ENCODE measurements at places on chromosomes 2 and 18. TPM values are rescaled to one million over a fixed set of nuclear protein-coding genes. Genes with fewer than 3 reads are reported as not detected.

The C18orf54 gene
- total RNA-seq, result 5.2 TPM

The CYS1 gene
- total RNA-seq, result under 0.01 TPM

The MCM6 gene
- 11.1 TPM for total RNA-seq

The VRK2 gene
- 20.9 TPM for total RNA-seq

- no peak for DNase-seq
These were observed 616 bp upstream of the SP5 start for GRCh38 chr2:170714381-170715061.

DNA sequence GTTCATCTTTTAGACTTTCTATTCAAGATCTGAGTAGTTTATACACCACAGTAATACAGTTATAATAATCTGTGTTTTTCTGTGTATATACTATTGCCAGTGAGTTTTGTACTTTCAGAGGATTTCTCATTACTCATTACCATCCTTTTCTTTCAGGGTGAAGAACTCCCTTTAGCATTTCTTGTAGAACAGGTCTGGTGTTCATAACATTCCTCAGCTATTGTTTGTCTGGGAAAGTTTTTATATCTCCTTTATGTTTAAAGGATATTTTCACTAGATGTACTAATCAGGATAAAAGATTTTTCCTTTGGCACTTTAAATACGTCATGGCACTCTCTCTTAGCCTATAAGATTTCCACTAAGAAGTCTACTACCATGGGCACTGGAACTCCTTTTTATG lies 705.5 kb downstream of the SLC4A3 start:
- DNase-seq, result no peak

The NEDD4L gene
- total RNA-seq, result 10.5 TPM

GRCh38 chr18:79951545-79952455 lies at the start of gene SLC66A2:
SLC66A2 (minus strand) TSS chr18:79951653; CDS start chr18:79950926, 727 bp downstream.
- DNase-seq, result peak; percentile 92

The GMCL1 gene
- total RNA-seq, result 7.9 TPM
